ENCODE measurements at places on chromosomes 5 and 9.

DNA sequence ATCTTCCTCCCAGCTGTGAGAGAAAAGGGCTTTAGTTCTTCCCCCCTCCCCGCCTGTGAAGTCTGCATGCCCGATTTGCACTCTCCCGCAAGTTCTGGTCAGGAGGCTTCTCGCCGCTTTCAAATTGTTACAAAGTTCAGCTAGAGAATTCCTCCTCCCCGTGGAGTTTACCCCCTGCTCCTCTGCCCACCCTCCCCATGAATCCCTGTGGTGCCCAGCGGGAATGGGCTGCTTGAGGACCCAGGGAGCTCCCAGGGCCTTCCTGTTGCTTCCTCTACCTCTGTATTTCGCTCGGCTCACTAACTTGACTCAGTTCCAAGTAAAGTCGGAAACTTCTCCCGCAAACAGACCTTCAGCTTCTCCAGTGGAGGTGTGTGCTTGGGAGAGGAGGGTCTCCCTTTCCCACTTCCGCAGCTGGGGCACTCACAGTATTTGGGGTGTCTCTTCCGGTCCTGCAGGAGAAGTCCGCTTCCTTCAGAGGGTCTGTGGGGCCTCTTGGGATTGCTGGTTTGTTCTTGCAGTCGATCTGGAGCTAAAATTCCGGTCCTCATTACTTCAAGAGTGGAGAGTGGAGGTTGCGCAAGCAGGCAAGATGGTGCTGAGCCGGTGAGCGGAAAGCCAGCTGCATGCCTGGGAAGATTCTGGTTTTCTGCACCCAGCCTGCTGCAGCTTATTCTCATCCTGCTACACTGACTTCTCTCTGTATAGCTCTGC lies 97.8 kb downstream of the ADAMTS12 start:
- DNase-seq: no peak

- no peak for DNase-seq
Measured at GRCh38 chr9:96174371-96174770, 127.6 kb downstream of the HSD17B3 start.

DNA sequence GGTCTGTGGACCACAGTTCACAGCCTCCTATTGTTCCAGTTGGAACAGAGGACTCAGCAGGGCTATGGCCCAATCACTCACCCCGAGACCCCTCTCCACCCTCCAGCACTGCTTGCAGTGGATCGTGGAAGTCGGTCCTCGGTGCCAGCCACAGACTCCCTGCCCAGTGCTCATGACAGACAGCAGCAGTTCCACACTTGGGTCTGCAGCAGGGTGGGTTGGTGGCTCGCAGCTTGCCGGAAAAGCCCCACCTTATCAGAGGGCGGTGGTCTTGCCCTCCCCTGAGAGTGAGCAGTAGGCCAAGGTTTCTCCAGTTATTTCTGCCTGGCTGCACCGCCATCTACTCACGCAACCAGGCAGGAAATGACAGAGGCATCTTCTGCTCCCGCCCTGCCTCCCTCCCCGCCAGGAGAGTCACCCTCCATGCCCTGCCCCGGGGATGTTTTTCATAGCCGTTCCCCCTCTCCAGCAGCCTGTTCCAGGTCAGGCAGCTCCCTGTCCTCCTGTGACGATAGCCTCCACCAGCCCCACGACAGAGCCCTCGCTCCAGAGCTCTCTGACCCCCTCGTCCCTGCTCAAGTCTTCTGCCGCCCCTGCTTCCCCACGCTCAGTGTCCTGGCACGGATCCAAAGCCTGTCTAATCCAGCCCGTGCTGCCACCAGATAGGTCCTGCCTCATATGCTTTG lies 34.5 kb downstream of the UNC5A start:
- DNase-seq: no peak

DNA sequence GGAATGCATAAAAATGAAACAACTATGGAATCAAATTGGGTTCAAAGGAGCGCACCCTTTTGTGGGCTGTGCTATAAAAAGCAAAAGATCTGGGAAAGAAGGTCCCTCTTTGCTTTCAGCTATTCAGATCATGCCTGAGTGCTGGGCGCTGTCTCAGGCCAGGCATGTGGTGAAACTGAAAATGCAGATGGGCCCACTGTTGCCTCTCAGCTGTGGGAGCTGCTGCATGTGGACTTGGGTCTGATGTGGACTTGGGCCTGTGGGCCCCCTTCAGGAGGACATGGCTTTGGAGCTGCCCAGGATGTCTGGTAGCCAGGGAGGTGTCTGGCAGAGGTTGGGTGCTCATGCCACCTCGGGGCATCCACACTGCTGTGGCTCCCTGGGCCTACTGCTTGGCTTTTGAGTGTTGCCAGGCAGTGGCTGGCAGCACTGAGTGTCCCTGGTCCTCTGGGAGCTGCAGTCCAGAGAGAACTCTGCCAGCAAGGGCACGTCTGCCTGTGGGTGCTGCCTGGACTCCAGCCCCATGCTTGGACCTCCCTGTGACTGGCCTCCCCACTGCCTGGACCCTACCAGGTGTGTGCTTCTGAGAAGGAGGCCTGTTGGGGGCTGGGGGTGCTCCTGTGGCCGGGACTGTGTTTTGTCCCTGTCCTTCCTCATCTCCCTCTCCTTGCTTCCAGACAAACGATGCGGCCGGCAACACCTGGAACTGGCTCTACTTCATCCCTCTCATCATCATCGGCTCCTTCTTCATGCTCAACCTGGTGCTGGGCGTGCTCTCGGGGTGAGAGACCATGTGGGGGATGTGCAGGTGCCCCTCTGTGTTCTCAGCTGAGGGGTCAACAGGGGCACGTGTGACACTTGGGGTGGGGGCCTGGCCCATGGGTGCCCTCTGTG lies 74.3 kb downstream of the CACNA1B start:
- no peak for DNase-seq

DNA sequence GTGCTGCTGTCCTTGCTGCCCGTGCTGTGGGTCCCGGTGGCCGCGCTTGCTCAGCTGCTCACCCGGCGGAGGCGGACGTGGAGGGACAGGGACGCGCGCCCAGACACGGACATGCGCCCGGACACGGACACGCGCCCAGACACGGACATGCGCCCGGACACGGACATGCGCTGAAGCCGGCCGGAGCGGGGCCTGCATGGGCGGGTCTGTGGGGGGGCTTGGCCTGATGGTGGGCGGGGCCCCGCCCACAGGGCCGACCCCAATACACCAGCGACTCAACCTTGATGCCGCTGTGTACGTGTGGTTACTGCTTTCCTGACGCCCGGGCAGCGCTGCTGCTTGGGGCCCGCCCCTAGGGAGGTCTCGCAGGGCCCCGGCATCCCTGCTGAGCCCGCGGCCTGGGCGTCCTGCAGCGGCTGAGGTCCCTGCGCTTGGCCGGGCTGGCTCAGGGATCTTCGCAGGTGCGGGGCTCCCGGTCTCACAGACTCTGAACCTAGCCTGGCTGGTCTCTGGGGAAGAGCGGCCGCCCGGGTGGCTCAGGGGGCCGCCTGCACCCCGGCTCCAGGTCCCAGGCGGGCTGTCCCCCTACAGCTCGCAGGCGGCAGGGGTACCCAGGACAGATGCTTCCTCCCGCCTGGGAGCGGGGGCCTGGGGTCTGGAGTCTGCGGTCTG lies 20.9 kb downstream of the SLC6A18 start:
- DNase-seq: no peak
